Glutamatergic neuron (in vitro differentiated cells): ENCODE measurements at places on chromosomes 16 and 17.

DNA sequence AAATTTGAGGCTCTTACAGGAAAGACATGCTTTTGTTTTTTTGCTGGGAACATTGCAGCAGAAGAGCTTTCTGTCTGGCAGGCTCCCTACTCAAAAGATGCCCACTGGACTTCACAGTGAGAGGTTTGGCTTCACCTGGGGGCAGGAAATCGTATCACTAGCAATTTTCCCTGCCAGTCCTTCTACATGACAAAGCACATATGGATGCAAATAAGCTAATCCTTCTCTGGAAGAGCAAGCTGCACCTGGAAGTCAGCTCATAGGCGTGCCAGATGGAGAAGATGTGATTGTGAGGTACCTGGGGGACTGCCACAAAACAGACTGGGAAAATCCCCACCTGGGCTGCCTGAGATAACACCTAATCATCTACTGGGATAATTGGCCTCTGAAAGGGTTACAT, 195.0 kb upstream of the CPHXL start:
- no peak for DNase-seq

DNA sequence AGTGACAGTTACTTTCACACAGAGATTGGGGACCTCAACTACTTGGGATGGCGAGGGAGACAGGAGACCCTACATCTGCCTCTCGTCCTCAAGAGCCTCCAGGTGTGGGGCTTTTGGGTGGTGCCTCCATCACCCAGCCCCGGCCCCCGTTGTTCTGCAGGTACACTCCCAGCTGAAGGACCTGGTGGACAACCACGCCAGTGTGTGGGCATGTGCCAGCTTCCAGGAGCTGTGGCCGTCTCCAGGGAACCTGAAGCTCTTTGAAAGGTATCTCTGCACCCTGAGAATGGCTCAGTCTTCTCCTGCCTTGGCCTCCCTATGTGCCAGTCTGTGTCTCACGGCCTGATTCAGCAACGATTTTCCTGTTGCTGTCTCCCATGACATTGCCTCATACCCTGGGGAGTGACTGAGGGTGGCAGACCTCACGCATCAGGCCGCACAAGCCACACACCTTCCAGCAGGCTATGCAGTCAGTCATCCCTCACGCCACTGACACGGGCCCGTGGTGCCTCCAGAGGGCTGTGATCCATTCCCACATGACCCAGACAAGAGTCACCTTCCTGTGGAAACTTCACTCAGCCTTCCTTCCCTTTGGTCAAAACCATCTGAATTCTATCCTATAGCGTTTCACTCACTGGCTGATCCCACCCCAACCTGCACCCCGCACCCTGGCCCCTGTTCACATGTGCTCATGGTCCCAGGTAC, 3.7 kb downstream of the CCNF start:
- no peak for DNase-seq

DNA sequence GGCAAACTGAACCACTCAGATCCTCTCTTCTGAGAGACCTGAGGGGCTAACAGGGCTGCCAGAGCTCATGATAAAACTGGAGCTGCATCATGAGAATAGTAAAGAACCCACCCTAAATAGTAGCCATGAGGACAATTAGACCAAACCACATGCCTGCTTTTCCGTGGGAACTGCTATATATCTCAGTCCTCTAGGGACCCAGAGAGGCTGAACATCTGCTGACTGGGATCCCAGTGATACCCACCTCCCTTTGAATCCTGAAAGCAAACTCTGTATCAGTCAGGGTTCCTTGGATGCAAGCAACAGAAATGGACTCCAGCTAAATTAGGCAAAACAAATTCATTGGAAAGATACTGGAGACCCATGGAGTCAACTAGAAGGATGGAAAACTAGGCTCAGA, 6.5 kb downstream of the MT1X start:
- no peak for DNase-seq

DNA sequence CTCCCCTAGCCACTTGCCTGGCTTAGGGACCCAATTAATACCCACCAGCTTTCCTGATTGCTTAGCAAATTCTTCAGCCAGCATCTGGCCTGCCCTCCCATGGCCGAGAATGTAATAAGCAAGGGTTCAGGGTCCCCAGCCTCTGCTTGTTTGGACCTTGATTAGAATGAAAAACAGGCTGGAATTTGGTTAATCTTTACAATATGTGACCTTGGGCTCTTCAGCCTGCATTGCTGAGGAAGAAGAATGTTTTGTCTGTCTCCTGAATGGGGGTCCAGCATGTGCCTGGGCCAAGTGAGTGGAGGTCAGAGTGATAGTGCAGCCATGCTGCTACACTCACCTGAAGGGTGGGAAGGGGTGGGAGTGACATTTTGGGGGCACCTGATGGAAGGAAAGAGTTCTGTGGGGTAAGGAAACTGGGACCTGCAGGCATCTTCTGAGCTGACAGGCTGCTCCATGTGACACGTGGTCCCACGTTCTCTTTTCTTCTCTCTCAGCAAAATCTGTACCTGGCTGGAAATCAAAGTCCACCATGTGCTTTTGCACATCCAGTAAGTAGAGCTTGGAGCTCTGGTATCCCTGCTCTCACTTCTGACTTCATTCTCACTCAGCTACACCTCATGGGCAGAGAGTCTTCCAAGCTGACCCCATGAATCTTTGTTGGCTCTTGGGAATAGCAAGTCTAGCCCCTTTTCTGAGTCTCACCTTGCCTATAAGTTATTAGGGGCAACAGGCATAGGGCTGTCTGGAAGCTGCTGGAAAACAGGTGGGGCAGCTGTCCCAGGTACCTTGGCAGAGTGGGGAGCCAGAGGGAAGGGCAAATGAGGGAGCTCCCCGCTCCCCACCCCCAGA, 5.3 kb downstream of the TMEM106A start:
- DNase-seq, result no peak
